Vagina (tissue), 2 donors: ENCODE measurements at places on chromosomes 13 and 19. TPM values are rescaled to one million over a fixed set of nuclear protein-coding genes. Genes with fewer than 3 reads are reported as not detected.

DNA sequence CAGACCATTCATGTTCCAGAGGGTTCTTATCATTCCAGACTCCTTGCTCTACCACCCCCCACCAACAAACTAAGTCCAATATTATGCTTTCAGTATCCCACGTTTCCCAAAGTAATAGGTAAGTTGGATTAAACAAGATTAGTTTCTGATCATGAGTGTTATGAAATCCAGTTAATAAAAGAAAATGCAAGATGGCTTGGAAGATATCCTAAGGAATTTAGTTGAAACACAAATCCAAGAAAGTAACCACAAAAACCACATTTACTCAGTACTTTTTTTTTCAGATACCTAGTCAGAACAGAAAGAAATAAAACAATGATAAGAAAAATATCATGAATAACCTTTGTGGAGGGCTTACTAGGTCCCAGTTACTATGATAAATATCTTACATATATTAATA, 119.4 kb upstream of the MIR17HG start:
- no peak for DNase-seq

DNA sequence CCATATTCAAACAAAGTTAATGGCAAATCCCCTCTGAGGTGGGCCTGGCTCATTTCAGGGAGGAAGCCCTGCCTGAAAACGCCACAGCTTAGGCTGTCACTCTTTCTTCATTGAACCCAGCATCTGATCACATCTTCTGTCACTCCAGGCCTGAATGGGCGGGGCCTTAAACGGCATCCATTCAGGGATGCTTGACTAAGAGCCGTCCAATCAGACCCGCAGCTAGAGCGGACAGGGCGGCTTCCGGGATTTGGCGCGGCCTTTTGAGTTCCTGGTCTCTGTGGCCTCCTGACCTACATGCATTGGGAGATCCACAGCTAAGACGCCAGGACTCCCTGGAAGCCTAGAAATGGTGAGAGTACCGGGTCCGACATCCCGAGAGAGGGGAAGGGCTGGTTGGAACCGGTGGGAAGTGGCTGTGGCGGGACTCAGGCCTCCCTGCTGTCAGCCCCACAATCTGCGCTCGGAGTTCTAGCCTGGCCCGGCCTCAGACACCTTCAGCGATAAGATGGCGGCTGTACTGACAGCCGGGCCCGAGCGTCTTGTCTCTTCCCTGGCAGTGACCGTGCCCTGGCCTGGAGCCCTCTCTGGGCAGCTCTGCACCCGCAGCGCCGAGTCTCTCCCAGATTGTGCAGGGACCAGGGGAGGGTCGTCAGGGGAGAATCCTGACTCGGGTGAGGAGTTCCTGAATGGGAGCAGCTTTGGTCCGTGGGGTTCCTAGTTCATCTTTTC, at the start of gene ZNF723:
TSS of gene ZNF723 (plus strand) at position 261 of the 732 bp plus-strand sequence. CDS start at position 350, 89 bp downstream.
- DNase-seq = no peak

Gene CCDC169
- total RNA-seq = not detected

Gene NLRP4
- not detected for total RNA-seq
